CD4-positive, alpha-beta T cell treated with Interleukin-1 beta for 1 hour (primary cell): ENCODE measurements at places on chromosomes 12 and 14.

- no peak for DNase-seq
Observed at GRCh38 chr12:80230068-80230467, 130.7 kb downstream of the OTOGL start.

DNA sequence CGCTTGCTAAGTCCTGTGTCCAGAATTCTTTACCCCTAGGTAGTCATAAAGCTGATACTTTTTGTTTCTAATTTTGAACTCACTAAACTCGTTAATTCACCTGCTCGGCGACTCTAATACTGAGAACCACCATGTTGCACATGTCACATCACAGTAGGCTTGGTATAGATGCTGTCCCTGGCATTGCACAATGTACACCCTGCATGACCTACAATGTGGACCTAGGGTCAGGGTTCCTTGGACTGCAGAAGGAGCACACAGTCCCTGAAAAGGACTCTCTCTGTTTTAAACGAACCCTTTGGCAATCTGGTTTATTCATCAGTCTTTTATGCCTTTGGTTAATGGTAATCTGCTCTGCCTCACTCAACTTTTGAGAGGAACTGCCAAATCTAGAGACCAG is 272.4 kb downstream of the FOXN3 start:
- DNase-seq = no peak

DNA sequence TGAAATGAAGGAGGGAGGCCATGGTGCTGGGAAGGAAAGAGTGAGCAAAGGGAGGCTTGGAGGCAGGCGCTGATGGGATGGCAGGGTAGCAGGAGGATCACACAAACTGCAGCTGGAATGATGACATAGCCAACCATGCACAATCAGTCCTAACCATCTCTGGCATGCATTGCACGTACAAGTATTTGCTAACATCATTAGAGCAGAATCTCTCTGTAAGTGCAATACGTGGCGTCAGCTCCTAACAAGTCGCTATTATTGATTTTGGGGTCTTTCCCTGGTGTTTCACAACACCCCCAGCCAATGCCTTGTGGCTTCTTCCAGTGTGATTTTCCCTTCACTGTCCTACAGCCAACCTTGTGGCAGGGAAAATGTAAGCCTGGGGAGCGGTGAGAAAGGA is 18.5 kb downstream of the BDKRB1 start:
- DNase-seq = no peak

GRCh38 chr12:7460375-7461259 is 16.7 kb upstream of the CD163L1 start:
- peak; percentile 36 for DNase-seq

- DNase-seq = no peak
Observed at GRCh38 chr14:71482671-71483070, 449.6 kb upstream of the RGS6 start.

DNA sequence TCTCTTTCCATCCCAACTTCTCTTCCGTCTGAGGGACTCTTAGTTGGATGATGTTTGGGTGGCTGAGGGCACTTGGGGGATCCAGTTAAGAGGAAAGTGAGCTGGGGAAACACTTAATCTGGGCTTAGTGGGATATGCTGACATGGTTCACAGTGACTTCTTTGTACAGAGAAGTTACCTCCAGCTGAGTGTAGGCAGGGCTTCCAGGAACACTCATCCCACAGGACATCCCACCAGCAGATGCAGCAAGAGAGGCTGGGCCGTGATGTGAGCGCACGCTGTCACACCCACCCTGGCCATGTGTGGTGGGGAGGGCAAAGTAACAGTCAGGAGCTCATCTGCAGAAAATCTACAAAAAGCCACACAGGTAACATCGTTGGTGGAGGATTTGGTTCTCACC is 832 bp upstream of the CACNA2D4 start:
- DNase-seq = no peak

DNA sequence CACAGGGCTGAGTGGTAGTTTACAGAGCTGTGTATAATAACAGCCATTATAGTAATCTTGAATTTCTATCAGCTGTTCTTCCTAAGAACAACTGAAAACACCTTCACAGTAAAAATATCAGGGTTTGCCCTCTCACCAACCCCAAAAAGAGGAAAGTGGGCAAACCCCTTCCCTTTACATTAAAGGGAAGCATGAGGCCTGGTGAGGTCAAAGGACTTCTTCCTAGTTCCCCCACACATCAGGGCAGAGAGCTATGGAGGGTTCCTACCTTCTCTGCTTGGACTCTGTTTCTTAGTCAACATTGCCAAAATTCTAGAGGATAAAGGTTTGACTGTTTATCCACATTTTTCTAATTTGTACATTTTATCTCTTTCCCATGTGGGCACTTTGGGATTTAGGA is 4.4 kb upstream of the RPAP3 start:
- DNase-seq = no peak

GRCh38 chr12:123199936-123200335 is 33.0 kb downstream of the MPHOSPH9 start:
- no peak for DNase-seq

GRCh38 chr12:100189636-100190394 is 10.8 kb upstream of the ACTR6 start:
- no peak for DNase-seq

DNA sequence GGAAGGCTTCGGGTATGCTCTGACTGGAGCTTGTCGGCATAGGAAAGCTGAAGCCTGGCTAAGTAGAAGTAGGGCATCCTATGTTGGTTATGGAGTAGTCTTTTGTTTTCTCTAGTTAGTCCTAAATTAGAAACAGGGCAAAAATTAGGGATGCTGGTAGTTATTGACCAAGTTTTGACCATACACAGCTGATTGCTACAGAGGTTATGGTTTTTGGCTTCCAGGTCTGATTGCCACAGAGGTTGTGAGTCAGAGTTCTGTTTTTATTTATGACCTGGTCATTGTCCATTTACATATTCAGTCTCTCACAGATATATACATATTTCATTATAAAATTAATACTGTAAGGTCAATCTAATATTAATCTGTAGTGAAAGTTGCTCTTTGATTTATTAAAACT is 219.2 kb downstream of the FSCB start:
- no peak for DNase-seq
